ENCODE measurements at places on chromosomes 2 and 18.
A peak's percentile ranks its signal among the peaks of the same experiment; 100 is the strongest.

GRCh38 chr2:204982303-204982702, 437.0 kb downstream of the PARD3B start:
- no peak for DNase-seq

GRCh38 chr2:103427567-103427966, 665.7 kb downstream of the TMEM182 start:
- no peak for DNase-seq

- no peak for DNase-seq
Observed at GRCh38 chr2:14245901-14246300, 386.6 kb upstream of the LRATD1 start.

GRCh38 chr2:100041946-100042345, 100.4 kb downstream of the AFF3 start:
- DNase-seq: no peak

DNA sequence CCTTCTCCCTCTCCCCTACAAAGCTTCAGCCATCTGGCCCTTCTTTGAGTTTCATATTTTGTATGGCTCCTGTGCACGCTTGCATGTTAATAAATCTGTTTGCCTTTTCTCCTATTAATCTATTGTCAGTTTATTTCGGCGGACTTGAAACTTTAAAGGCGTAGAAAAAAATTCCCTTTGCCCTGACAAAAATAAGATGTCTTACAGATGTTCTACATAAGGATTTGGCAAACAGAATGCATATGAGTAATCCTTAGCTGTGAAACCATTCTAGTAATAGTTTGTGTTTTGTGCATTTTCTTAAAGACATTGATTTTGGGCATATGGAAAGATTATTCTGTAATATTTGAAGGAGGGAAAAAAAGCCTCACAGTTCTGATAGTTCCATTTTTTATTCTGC, 15.0 kb upstream of the BMPR2 start:
- no peak for DNase-seq

GRCh38 chr18:58263055-58263957, 219.3 kb downstream of the NEDD4L start:
- no peak for DNase-seq

DNA sequence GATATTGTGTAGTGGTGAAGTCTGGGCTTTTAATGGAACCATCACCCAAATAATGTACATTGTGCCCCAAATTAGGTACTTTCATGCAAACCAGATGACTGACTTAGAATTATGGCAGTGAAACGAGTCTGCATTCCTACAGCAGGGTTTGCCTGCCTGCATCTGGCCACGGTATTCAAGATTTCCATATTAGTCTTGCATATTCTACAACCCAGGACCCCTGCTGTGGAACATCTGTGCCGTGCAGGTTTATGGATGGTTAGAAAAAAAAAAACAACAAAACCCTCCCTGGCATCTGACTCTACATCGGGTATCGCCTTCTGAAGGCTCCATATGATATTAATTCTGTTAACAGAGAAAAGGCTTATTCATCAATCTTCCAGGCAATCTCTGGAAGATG, 394.8 kb downstream of the DCDC2C start:
- DNase-seq: no peak

- DNase-seq: peak; percentile 68
Observed at GRCh38 chr18:54261894-54262293, 7.4 kb upstream of the POLI start.

- no peak for DNase-seq
Observed at GRCh38 chr18:59565957-59566356, 131.3 kb downstream of the CCBE1 start.

- DNase-seq: no peak
Observed at GRCh38 chr2:65309699-65310098, 82.1 kb downstream of the ACTR2 start.

DNA sequence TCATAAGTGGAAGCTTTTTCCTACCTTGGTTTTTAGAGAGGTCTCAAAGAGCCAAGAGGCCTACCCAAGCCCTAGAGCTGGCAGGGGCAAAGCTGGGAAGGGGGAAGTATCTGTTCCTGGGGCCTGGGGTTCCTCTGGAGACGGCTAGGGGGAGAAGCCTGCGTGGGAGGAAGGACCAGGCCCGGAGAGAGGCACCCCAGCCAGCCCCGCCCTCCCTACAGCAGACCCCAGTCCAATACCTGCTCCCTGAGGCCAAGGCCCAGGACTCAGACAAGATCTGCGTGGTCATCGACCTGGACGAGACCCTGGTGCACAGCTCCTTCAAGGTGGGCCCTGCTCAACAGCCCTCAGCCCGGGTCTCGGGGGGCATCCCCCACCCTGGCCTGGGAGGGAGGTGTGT, 2.2 kb downstream of the CTDSP1 start:
- DNase-seq: no peak

GRCh38 chr2:197559681-197560080, 43.8 kb downstream of the MOB4 start:
- no peak for DNase-seq

DNA sequence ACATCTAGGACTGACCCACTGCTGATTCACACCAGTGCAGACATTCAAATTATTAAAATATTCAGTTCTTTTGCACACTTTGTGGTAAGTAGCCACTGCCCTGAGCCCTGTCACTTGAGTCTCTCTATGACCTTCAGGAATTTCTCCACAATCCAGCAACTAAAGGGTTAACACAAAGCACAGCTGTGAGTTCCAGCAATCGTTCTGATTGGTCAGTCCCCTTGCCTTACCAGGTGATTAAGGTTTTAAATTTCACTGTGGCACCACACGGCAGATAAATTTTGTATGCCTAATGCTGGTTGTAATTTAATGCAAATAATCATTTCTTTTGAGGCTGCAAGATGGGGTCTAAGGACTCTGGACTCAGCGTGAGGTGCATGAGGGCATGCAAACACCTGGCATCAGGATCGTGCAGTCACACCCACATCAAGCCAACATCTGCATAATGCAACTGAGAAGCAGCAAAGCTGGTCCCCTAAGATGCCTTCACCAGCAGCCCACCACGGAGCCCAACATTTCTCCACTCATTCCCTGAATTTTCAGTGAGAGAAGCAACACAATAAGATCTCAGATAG, 36.6 kb downstream of the SLC14A1 start:
- no peak for DNase-seq

GRCh38 chr18:56647951-56648893, 2.9 kb upstream of the WDR7 start:
- no peak for DNase-seq

DNA sequence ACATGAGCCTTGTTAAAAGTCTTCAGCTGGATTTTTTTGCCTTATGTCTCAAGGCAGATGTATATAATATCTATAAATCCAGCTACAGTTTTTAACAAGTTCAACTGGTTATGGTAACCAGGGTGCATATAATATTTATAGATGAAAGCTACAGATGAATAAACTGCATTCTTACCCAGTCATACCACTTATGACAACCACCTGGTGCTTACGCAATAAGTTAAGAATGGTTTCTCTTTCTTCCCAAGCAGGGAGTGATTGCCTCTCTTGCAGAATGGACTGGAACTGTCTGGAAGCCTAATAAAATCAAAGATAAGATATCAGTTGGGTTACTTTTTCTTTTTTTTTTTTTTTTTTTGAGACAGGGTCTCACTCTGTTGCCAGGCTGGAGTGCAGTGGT, 19.6 kb downstream of the DHX57 start:
- DNase-seq: no peak

DNA sequence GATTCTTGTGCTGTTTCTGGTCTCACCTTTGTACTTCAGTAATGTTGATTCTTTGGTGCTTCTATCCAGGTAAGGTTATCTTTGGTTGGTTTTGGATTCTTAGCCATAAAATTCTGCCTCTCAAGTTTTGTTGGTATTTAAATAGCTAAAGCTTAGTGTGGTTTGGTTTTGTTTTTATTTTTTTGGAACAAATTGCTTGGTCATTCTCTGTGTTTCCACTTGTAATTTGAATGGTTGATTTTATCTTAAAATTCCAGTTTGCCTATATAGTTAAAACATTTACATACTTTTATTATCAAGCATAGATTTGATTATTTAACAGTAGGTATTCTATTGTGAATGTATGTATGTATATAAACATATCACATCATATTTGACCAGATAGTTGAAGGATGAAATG, 6.6 kb downstream of the NCOA1 start:
- DNase-seq: no peak

DNA sequence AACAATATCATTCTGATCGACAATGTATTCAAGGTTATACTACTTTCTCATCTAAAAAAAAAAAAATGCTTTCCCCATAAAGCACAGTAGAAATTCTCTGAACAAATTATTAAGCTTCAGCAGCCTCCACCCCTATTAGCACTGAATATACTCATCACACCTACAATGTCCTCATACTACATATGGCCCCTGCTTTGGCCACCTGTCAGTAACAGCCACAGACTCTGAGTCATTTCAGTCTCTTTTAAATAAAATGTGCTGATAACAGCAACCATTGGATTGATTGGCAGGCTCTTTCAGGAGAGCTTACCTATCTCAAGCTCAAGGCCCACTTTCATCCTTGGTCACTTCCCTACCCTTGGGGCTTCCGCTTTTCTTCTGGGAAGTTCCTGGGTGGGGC, 236.7 kb downstream of the TMX3 start:
- DNase-seq: no peak

DNA sequence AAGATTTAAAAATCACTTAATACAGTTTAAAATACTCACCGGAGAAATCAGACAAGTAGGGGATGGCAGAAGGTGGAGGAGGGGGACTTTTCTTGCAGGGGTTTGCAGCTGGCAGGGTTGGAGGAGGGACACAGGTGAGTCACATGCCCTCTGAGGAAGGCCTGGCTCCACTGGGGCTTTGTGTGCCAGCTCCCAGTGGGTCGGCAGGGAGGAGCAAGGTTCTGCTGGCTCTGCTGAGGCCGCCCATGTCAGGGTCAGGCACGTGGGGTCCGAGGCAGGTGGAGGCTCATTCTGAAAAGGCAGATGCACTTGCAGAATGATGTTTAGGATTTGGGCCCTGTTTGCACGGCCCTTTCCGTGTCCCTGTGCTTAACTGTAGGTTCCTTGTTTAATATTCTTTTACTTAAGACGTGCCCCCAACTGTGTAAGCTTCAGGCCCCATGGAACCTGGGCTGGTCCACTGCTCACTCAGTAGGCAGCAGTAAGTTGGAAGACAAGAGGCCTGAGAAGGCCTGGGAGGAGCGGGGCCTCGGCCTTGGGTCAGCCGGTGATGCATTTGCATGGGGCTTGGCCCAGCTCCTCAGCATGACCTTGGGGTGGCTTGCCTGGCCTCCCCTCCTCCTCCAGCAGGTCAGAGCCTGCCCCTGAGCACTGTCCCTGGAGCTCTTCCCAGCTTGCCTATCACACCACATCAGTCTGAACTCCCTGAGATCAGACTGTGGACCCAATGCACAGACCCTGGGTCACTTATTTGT, 141.0 kb downstream of the GLI2 start:
- DNase-seq: no peak

DNA sequence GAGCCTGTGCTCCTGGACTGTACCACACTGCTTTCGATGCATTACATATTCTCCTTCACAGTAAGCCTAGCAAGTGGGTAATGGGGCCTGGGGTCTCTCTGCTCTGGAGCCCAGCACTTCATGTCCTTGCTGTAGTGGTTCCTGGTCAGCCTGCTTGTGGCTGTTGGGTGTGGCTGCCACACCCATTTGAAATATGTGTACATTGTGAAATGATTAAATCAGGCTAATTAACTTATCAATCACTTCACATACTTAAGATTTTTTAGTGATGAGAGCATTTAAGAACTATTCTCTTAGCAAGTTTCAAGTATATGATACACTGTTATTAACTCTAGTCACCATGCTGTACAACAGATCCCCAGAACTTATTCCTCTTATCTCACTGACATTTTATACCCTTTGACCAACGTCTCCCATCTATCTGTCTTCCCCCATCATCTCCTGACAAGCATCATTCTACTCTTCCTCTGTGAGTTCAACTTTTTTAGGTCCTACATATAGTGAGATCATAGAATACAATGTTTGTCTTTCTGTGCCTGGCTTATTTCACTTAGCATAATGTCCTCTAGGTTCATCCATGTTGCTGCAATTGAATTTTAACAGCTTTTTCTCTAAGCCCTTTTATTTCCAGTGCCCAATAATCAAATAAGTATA, 92.1 kb downstream of the LYPD6 start:
- DNase-seq: no peak

DNA sequence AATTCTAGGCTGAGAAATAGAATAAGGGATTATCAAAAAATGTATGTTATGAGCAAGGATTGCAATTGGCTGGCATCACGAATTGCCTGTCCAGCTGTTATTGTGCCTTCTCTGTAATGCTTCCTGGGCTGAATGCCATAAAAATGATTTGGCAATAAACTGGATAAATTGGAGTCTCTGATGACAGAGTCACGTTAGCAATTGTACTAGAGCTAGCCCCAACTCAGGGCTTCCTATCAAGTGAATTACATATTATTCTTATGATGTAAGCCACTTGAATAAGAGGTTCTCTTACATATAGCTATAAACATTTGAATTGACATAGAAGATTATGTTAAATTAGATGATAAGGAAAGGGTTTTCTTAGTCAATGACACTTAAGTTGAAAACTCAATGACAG, 607.5 kb upstream of the REG3G start:
- no peak for DNase-seq

DNA sequence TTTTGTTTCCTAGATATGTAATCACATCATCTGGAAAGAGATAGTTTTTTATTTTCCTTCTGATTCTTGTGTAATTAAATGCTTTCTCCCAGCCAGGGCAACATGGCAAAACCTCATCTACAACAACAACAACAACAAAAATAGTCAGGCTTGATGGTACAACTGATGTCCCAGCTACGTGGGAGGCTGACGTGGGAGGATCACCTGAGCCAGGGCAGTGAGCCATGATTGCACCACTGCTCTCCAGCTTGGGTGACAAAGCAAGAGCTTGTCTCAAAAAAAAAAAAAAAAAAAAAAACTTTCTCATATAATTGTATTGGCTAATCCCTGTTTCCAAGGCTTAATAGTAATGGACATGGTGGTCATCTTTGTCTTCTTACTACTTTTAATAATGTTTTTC, 26.4 kb upstream of the PGAP1 start:
- DNase-seq: no peak

DNA sequence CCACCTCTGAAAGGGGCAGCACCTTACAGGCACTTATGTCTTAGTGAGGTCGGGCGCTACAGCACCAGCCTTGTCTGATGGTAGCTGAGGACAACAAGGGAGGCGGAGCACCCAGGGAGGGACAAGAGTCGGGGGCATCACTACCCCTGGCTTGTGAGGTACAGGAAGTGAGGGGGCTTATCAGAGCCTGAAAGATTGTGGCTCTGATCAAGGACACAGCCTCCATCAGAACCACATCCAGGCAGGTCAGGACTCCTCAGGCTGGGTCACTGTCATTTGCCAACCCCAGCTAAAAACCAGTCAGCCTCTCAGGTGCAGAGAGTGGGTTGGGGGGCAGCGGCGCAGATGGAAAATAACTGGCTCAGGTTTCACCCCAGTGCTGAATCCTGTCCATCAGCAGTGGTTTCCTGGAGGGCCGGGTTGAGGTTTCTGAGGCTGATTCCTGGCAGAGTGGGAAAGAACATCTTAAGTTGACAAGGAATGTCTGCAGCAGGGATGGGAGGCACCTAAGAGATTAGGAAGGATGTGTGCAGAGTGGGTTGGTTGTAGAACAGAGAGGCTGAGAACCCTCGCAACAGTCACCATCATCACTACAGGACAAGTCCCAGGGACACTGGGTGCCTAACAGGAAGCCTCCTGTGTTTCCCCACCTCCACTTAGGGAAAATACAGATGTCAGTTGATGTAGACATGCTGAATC, 45.3 kb downstream of the FBLN7 start:
- DNase-seq: no peak
